ENCODE measurements at places on chromosomes 3 and 15. TPM values are rescaled to one million over a fixed set of nuclear protein-coding genes. Genes with fewer than 3 reads are reported as not detected.

RTP4 gene
- 65.3 TPM for total RNA-seq

STRA6 gene
- 1.5 TPM for total RNA-seq

TMCO5A gene
- not detected for total RNA-seq

GOLGA6L4 gene
- total RNA-seq = 8.8 TPM

KLHL40 gene
- not detected for total RNA-seq

CHRM5 gene
- total RNA-seq = not detected

ASB14 gene
- total RNA-seq = not detected

ST8SIA2 gene
- not detected for total RNA-seq

LCTL gene
- total RNA-seq = not detected

SLC22A14 gene
- not detected for total RNA-seq

CD80 gene
- total RNA-seq = 0.55 TPM

CTDSPL2 gene
- total RNA-seq = 28.5 TPM

Measured in stomach (tissue), 19 donors.